Stimulated activated CD8-positive, alpha-beta memory T cell treated with anti-CD3 and anti-CD28 coated beads, Interleukin-4, amount 100 ng/mL, for 1 hour (primary cell): ENCODE measurements at places on chromosomes 3 and 15.

GRCh38 chr3:123159926-123160635 lies 41.7 kb upstream of the SEC22A start:
- no peak for DNase-seq

DNA sequence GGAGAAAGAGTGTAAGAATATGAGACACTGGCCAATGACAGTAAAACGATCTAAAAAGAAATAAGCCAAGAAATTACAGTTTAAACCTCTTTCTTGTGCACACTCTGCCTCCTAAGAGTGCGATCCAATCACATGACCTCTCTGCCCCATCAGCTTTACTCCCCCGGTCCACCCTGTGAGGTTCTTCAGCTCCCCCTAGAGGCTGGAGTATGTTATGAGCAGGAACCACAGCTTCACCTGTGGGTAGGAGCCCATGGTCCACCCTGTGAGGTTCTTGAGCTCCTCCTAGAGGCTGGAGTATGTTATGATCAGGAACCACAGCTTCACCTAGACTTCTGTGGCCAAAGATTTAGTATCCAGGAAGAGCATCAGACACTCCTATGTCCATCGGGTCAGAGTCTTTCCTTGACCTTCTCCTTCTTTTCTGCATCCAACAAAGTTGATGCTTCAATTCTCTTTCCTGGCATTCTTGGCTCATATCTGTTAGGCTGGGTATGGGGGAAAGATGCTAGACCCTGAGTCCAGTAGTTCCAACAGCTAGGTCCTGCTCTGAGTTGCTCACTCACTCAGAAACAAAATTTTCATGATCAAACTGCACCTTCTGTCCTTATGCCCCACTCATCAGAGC lies 164.0 kb downstream of the MINAR1 start:
- no peak for DNase-seq

- DNase-seq, result no peak
Measured at GRCh38 chr3:157669416-157669815, 166.2 kb upstream of the VEPH1 start.

GRCh38 chr3:16377847-16378302 lies 112.9 kb downstream of the OXNAD1 start:
- DNase-seq, result no peak

DNA sequence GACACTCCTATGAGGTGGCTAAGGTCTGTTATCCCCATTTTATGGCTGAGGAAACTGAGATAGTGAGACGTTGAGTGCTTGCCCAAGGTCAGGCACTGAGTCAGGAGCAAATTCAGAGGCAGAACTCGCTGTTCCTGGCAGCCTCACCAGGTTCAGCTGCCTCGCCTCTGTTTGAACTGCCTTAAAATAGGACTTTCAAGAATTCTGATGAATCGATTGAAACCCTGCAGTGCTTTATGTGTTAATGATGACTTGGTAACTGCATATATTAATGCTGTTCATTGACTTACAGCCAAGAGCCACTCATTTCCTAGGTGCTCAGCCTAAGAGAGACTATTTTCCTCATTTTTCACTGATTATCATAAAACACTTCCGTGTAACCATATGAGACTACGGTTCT lies 79.5 kb upstream of the BHLHE40 start:
- DNase-seq, result no peak

- no peak for DNase-seq
Measured at GRCh38 chr15:39365873-39366272, 215.0 kb upstream of the THBS1 start.

DNA sequence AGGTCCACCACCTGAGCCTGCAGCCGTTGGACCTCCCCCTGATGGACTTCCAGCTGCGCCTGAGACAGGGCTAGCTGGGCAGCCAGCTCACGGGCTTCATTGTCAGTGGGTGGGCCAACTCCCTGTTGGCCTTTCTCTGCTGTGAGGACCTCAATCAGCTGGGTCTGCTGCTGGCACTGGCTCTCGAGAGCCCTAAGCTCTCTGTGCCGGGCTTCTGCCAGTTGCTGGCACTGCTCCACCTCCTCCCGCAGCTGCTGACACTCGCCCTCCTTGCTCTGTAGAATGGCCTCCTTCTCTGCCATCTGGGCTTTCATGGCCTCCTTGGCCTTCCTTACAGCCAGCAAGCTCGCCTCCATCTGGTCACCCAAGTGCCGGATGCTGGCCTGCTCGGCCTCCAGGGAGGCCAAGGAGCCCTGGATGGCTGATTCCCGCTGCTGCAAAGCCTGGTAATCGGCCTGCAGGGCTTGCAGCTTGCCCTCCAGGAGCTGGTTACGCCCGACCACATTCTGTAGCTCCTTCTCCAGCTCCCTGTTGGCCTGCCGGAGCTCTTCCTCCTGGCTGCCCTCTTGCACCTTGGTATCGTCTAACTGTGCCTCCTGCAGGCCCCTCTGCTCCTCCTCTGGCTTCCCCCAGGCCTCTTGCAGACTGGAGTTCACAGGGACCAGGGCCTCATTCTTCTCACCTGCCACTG lies 23.8 kb downstream of the CXCR6 start:
- no peak for DNase-seq

DNA sequence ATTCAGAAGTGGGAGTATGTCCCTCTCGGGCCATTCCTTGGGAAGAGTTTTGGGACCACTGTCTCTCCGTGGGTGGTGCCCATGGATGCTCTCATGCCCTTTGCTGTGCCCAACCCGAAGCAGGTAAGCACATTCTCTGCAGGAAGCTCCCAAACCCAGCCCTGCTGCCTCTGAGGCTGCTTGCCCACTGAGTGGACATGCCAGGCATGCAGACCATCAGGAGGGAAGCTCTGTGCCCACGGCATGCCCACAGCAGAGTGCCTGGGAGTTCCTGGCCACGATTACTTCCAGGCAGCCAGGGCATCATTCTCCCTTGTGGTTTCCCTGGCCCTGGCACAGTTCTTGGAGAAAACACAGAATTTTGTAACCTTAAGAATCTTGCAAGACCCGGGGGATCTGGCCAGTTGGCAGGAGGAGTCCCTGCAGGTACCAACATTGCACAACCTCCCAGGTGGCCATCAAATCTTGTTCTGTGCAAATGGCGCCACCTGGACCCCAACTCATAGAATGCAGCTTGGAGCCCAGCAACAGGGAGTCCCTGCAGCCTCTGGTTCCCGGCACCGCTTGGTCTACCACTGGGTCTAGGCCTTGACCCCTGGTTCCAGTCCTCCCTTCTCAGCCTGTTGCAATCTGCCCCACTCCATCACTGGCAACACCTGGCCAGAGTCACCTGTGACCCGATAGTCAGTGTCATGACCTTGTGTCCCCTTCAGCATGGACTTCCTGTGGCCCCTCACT lies 20.4 kb downstream of the FAH start:
- peak; percentile 37 for DNase-seq

DNA sequence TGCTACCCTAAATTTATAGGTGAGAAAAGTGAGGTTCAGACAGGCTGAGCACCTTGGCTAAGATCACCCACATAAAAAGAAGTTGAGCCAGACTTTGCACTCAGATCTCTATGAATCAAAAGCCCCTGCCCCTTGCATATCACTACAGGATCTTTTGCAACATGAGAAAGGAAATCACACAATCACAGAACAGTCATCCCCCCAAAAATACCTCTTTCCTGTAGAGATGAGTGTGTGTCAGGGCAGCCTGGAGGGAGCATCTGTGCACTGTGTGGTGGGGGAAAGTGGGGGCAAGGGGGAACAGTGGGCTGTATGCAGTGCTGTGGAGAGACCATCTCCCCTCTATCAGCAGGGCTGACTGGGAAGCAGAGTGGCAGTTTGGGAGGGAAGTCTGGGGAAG lies 46.6 kb downstream of the EPHB3 start:
- DNase-seq, result no peak

GRCh38 chr3:182755308-182755707 lies 38.0 kb upstream of the ATP11B start:
- DNase-seq, result no peak

GRCh38 chr15:82587805-82588204 lies 47.5 kb upstream of the RPS17 start:
- DNase-seq, result no peak

DNA sequence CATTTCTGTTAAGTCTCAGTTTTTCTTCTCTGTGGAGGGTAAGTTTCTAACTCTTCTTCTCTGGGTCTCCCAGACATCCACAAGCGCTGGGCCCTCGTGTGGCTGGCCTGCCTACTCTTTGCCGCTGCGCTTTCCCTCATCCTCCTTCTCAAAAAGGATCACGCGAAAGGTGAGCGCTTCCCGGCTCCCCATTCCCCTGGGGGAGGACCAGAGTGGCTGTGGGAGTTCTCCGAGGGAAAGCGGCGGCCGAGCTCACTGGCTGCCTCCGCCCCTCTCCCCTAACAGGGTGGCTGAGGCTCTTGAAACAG lies 1.1 kb upstream of the CRELD1 start:
- no peak for DNase-seq

- DNase-seq, result no peak
Measured at GRCh38 chr3:141285570-141285969, 53.9 kb downstream of the PXYLP1 start.

- no peak for DNase-seq
Measured at GRCh38 chr15:70556151-70556741, 207.1 kb downstream of the UACA start.

- no peak for DNase-seq
Measured at GRCh38 chr3:148791920-148792319, 35.7 kb upstream of the CPB1 start.

- DNase-seq, result no peak
Measured at GRCh38 chr3:60703956-60704736, 547.1 kb downstream of the FHIT start.

- no peak for DNase-seq
Measured at GRCh38 chr3:124768812-124769211, 38.6 kb downstream of the UMPS start.

DNA sequence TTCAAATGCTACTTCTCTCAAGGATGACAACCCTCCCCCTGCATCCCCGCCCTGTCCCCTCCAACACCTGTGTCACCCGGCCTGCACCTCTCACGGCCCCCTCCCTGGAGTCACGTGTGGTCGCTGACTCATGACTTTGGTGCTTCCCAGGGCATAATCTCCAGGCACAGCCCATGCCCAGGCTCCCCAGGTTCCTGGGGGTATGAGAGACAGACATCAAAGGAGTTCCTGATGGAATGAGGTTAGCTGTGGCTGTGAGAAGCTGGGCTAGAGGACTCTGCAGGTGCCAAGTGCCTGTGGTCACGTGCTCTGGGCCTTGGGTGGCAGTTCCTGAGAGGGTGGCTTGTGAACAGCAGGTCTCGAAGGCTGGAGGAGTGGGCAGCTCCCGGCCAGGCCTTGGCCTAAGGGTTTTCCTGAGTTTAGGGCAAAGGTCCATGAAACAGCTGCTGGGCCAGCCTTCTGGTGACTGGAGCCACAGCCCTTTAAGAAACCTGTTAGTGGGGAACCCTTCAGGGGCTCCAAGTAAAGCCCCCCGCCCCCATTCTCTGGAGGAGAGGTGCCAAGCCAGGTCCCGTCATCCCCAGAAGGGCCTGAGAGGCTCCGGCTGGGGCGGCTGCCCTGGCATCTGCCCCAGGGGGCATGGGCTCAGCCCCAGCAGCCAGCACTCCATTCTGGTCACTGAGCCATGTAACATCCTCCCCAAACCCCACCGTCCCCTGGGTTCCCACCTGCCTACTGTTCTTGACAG lies 230.0 kb downstream of the XXYLT1 start:
- DNase-seq, result no peak

DNA sequence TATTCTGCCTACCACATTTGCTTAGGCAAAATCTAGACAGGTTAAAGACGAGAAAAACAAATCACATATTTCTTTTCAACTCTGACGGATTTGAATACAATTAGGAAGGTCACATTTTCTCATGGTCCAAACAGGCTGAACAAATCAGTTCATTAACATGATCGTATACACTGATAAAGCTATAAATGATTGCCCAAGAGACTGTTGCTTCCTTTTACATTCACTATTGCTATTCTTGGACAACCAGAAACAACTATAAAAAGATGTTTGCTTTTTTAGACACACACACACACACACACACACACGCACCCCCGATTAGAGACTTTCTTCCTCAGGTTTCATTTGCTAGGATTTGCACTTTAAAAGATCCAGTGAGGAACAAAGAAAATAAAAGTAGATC lies 122.3 kb upstream of the BHLHE40 start:
- no peak for DNase-seq

DNA sequence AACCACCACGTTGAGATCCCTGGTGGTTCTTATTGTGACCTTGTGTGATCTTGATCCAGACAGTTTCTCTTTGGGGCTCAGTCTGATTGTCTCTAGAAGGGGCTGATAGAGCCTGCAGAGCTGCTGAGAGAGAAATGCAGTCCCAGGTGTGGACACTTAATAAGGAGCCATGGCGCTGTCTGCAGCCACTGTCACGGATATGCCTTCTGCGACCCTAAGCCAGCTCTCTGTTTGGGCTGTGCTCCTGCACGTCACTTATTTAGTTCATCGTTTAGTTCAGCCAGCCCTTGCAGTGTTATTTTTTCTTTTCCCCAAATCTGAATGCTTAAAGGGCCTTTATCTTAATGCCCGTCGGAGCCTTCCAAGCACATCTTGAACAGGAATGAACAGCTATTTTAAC lies 12.0 kb downstream of the SLC6A1 start:
- DNase-seq, result no peak

DNA sequence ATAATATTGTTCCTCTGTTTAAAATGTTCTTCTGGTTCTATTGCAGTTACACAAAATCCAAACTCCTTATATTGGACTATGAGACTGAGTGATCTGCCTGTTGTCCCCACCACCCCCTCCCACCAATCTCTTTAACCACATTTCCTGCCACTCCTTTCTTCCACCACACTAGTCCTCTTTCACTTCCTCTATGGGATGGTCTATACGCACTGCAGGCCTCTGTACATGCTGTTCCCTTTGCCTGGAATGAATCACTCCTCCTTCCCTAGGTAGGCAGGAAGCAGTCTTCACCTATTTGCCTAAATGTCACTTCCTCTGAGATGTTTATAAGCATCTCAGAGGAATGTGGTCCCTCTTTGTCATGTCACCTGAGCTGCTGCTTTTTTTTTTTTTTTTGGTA lies 4.0 kb downstream of the MAP2K1 start:
- no peak for DNase-seq

GRCh38 chr3:179967622-179968021 lies 69.1 kb downstream of the PEX5L start:
- DNase-seq, result no peak

GRCh38 chr15:89278307-89278706 lies 34.5 kb downstream of the FANCI start:
- no peak for DNase-seq

DNA sequence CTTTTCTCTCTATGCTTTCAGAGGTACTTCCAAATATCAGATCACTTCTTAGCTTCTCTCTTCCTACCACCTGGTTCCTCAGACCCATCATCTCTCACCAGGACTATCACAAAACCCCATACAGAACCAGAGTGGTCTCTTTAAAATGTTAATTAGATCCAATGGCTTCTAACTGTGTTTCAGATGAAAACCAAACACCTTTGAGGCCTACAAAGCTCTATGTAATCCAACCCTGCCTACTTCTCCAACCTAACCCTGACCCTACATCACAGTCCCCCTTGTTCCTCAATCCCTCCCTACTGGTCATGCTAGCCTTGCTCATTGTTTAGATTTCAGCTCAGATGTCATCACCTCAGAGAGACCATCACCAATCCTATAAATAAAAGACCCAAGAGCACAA lies 34.8 kb downstream of the SUMF1 start:
- no peak for DNase-seq
